Gastrocnemius medialis (tissue), 4 donors: ENCODE measurements at places on chromosomes 1 and 21. TPM values are rescaled to one million over a fixed set of nuclear protein-coding genes. Genes with fewer than 3 reads are reported as not detected.

- no peak overlapping the region for H3K27ac ChIP-seq
- no peaks in the 10 kb centered on the region for H3K27me3 ChIP-seq
- H3K4me3 ChIP-seq: no peak overlapping the region
Measured at GRCh38 chr1:158607296-158607695, 2.2 kb downstream of the OR10Z1 start.

GRCh38 chr1:208209286-208209685 is 34.9 kb downstream of the PLXNA2 start:
- no peak overlapping the region for H3K4me3 ChIP-seq
- DNase-seq: no peak
- H3K36me3 ChIP-seq: no peaks in the 10 kb centered on the region
- H3K27me3 ChIP-seq: no peaks in the 10 kb centered on the region

Gene AADACL4
- not detected for total RNA-seq

- H3K4me1 ChIP-seq: peaks cover 8% of the 10 kb centered on the region
- peak; percentile 10 for DNase-seq
- H3K4me3 ChIP-seq: no peak overlapping the region
- H3K27ac ChIP-seq: peak overlapping the region; percentile 70
Measured at GRCh38 chr21:42302076-42302650, 13.0 kb downstream of the TFF3 start.

Gene CYP2J2
- total RNA-seq: 8.7 TPM
